ENCODE measurements at places on chromosomes 16 and 17.

GRCh38 chr17:45753645-45754225, 30.4 kb upstream of the CRHR1 start:
- no peak for DNase-seq

DNA sequence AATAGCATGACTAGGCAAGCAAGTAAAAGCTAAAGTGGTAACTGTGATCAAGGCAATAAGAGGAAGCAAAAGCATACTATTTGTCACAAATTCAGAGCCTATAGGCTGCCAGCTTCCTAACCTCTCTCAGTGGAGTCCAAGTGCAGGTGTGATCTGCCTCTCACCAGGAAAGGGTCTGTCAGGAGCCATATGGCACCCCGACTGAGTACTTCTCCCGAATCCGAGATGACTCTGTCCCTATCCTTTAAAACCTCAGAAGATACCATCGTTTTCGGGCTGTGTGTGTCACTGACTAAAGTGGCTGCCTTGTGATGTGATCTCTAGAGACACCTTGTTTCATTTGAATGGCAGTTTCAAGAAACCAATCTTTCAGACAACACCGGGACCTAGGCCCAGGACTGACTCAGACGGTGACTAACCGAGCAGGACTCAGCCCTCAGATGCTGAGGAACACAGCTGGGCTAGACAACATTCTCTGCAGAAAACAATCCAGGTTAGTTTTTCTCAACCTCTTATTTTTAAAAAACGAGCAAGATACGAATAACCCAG, 63.6 kb downstream of the SMG6 start:
- DNase-seq: no peak

- DNase-seq: no peak
These were observed 114.5 kb upstream of the GOT2 start for GRCh38 chr16:58848662-58849002.

DNA sequence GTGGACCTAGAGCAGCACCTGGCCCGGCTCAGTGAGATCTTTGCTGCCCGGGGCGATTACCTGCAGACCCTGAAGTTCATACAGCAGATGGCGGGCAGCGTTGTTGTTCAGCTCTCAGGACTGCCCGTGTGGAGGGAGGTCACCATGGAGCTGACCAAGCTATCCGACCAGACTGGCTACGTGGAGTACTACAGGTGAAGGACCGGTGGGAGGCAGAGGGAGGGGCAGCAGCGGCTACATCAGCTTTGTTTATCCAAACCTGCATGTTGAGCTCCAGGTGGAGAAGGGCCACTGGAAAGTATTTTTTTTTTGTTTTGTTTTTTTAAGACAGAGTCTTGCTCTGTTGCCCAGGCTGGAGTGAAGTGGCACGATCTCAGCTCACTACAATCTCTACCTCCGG, 23.9 kb downstream of the TTYH2 start:
- DNase-seq: no peak
